LoVo (cell line): ENCODE measurements at places on chromosomes 4 and X.

- DNase-seq, result no peak
Observed at GRCh38 chr4:86706923-86707597, 112.9 kb downstream of the PTPN13 start.

GRCh38 chr4:26028133-26028792 is 114.2 kb downstream of the SMIM20 start:
- no peak for DNase-seq

GRCh38 chr4:120672558-120673147 is 249.9 kb downstream of the PRDM5 start:
- no peak for DNase-seq

DNA sequence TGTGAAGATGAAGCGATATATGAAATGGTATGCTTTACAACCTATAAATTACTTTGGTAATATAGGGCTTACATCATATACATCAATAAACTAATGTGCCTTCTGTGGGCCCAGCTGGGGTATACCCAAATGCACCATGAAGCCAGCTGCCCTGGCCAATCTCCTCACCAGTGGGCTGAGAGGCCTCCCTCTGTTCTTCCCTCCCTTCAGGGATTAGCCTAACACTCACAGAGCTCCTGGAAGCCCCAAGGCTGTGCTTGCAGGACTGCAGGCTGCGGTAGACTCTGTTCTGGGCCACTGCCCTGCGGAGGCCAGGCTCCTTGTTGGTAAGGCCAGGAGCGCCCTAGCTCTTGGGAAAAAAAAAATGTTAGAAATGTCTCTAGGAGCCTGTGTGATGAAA is 33.9 kb downstream of the PAGE1 start:
- DNase-seq, result no peak

GRCh38 chr4:8866828-8867623 is 4.6 kb downstream of the HMX1 start:
- DNase-seq, result no peak
